HS-27A (cell line): ENCODE measurements at places on chromosomes 7 and 10.

DNA sequence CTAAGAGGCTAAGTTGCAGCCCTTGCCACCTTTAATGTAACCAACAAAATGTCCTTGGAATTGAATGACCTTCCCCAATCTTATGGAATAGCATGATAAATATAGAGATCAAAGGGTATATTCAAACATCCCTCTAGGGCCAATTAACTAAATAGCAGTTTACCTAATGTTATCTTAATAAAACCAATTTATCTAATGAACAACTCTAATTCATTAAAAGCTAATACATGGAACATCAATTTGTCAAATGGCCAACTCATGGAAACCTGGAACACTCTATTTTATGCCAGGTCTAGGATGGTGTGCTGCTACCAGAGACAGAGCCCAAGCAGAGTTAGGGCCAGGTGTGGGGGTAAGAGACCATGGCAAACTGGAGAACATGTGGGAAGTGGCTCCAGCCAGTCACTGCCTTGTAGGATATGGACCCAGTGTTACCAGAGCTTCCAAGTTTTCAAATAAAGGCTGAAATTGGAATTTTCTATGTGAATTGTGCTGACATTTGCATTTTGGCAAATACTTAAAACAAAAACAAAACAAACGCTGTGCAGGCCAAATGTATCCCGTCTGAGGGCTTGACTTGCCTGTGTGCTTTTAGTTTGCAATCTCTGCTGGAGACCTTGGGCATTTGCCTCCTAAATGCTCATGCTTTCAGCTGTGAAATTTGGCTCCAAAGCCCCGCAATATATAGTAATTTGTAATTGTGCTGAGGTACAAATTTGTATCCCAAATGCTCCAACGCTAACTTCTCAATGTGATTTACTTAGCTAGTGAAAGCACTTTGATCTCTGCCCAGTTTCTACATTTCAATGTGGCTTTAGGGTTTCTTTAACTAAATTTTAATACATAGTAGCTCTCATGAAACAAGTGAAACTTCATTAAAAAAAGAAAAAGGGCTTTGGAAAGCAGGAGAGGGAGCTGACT is 55.1 kb downstream of the CPED1 start:
- DNase-seq = no peak

- no peak for DNase-seq
Observed at GRCh38 chr10:16505161-16505560, 16.5 kb downstream of the C1QL3 start.

GRCh38 chr10:30555465-30555864 is 74.1 kb downstream of the LYZL2 start:
- DNase-seq = no peak

DNA sequence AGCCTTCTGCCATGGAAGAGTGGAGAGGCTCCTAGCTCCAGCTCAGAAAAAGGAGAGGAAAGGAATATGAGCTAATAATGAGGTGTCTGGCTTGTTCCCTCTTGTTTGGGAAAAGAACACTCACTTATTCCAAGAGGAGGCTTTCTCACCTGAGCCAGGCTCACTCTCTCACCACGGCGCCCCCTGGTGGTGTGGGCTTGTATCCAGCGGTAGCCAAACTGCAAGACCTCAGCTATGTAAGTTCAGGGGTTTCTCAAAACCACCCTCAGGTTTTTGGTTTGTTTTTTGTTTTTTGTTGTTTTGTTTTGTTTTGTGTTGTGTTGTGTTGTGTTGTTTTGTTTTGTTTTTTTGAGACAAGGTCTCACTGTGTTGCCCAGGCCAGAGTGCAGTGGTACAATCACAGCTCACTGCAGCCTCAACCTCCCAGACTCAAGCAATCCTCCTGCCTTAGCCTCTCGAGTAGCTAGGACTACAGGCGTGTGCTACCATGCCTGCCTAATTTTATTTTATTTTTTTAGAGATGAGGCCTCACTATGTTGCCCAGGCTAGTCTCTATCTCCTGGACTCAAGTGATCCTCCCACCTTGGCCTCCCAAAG is 124.0 kb downstream of the TMEM130 start:
- peak; percentile 5 for DNase-seq

- DNase-seq = no peak
Observed at GRCh38 chr7:24406053-24406788, 122.2 kb downstream of the NPY start.

DNA sequence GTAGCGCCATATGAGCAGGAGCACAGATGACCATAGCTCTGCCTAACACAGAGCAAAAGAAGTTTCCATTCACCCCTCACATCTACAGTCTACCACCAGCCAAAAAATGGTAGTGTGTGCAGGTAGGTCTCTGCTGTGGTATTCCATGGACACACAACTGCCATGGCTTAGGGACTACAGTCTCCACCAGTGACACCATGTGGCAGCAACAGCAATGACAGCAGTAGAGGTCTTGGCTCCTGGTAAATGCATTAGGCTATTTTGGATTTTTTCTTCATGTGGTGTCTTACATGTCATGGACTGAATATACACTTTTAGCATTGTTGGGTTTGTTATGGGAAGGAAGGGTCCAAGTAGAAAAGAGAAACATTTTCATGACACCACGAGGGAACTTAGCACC is 70.1 kb upstream of the CABCOCO1 start:
- no peak for DNase-seq

GRCh38 chr7:77313085-77313484 is 103.1 kb downstream of the GSAP start:
- DNase-seq = no peak

DNA sequence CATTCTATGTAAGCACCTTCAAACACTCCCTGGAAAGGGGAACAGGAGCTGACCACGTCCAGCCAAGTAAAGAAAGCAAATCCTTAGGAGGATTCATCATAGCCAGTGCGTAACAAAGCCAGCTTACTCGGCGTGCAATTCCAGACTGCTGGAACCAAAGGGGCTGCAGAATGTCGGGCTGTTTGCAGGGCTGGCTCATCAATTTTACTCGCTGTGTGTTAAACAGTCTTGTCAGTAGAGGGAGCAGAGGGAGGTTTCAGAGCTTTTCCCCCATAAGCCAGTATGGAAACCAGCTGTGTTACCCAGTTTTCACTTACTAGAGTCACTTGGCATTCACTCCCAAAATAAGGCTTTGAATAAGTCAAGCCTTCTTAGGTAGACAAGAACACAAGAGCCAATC is 127.1 kb downstream of the KMT2E start:
- no peak for DNase-seq

DNA sequence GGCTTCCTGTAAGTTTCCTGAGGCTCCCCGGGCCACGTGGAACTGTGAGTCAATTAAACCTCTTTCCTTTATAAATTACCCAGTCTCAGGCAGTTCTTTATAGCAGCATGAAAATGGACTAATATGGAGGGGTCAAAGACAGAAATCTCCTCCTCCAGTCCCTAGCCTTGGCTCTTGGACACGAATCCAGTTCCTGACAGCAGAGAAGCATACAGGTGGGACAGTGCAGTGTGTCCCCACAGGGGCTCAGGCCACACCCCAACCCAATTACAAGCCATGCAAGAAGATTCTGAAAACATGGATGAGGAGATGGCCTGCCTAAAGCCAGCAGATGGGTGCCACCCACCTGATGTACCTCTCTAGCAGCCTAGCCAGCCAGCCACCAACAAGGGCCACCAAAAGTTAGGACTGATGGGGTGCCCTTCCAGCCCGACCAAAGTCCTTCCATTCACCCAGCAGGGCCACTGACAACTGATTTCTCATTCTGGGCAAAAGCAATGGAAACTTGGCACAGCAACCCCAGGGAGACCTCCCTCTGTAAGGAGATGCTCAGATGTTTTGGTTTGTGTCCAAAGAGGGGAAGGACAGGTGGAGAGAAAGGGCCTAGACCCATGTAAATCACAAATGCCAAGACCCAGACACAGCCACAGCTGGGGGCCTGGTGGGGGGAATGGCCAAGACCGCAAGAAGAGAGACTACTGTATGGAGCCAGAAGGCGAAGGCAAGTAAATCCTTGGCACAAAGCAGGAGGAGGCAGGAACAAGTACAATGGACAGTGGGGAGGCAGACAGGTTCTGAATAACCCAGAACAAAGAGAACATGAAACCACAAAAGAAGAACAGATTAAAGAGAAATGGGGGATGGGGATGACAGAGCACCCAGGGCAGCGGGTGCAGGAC is 13.6 kb downstream of the GPRIN2 start:
- DNase-seq = no peak

- no peak for DNase-seq
Observed at GRCh38 chr7:147894271-147894670, 696.3 kb upstream of the C7orf33 start.
